NCI-H1092 (cell line): ENCODE measurements at places on chromosomes 12 and 14.

GRCh38 chr14:23348297-23348655 lies 4.4 kb downstream of the SLC22A17 start:
- DNase-seq, result no peak

GRCh38 chr14:72291908-72292688 lies 359.9 kb downstream of the RGS6 start:
- no peak for DNase-seq

- no peak for DNase-seq
These were observed 285.0 kb upstream of the ATP2B1 start for GRCh38 chr12:89993632-89994031.

- DNase-seq, result no peak
These were observed 111.6 kb downstream of the TSPAN8 start for GRCh38 chr12:71046215-71046614.
